Activated CD4-positive, alpha-beta T cell treated with anti-CD3 and anti-CD28 coated beads, Interleukin-2, amount 10 ng/mL, durations not matched to agents 7 days and 5 days (primary cell): ENCODE measurements at places on chromosomes 13 and 19.

DNA sequence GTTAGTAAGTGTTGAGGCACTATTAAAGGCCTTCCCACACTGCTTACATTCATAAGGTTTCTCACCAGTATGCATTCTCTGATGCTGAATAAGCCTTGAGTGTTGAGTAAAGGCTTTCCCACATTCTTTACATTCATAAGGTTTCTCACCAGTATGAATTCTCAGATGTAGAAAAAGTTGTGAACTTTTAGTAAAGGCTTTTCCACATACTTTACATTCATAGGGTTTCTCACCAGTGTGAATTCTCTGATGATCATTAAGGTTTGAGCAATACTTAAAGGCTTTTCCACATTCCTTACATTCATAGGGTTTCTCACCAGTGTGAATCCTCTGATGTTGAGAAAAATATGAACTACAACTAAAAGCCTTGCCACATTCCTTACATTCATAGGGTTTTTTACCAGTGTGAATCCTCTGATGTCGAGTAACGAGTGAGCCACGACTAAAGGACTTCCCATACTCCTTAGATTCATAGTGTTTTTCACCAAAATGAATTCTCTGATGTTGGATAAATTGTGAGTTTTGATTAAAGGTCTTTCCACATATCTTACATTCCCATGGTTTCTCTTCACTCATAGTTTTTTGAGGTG, 24.2 kb downstream of the ZNF829 start:
- no peak overlapping the region for H3K4me3 ChIP-seq
- no peak for DNase-seq
- H3K4me1 ChIP-seq, result no peaks in the 10 kb centered on the region
- no peaks in the 10 kb centered on the region for H3K27me3 ChIP-seq

- no peaks in the 10 kb centered on the region for H3K4me1 ChIP-seq
- no peak for DNase-seq
- H3K27ac ChIP-seq, result no peak overlapping the region
- no peaks in the 10 kb centered on the region for H3K36me3 ChIP-seq
- H3K4me3 ChIP-seq, result no peak overlapping the region
Measured at GRCh38 chr13:23637829-23638228, 67.6 kb downstream of the TNFRSF19 start.

DNA sequence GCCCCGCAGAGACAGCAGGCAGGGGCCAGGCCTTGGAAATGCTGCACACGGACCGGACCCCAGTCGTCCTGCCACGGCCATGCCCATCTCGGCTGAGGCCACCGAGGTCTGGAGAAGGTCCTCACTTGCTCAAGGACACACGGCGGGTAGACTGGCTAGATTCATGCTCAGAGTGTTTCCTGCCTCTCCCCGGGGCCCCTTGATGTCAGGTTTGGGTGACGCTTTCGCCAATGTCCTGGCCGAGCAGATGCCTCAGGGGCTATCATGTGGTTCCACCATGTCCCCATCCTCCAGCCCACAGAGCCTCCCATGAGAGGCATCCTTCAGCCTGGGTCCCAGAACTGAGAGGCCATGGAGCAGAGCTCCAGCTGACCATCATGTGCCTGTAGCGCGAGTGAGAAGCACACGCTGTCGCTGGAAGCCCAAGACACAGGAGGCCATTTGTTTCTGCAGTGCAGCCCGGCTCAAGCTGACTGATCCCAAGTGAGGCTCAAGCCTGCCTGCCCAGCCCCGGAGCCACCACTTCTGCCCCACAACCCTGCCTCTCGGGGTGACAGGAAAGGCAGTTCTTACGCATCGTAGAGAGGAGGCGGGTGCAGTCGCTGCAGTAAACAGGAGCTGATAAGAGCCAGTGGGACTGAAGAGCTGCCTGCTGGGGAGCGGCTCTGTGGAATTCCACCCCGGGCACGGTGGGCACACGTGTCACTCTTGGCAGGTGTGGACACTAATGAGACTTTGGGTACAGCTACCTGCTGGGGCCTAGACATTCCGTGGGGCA, 53.9 kb upstream of the GAS6 start:
- H3K27me3 ChIP-seq, result peaks cover 25% of the 10 kb centered on the region
- no peak overlapping the region for H3K4me3 ChIP-seq
- DNase-seq, result peak; percentile 4
- no peaks in the 10 kb centered on the region for H3K36me3 ChIP-seq

DNA sequence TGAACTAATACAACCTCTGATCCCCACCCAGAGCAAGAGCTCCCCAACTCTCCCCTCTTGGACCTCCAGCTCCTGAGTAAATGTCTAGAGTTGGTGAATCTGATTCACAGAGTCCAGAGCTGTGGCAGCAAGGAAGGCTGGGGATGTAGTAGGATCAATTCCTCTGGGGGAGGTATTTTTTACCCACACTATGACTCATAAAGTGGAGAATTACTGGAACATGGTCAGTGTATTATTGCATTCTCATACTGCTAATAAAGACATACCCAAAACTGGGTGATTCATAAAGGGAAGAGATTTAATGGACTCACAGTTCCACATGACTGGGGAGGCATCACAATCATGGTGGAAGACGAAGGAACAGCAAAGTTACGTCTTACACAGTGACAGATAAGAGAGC, 496.7 kb downstream of the EFNB2 start:
- no peaks in the 10 kb centered on the region for H3K4me1 ChIP-seq
- no peak for DNase-seq
- no peak overlapping the region for H3K4me3 ChIP-seq
- no peaks in the 10 kb centered on the region for H3K36me3 ChIP-seq

GRCh38 chr19:2455851-2456570, 748 bp downstream of the LMNB2 start:
- peak overlapping the region; percentile 82 for H3K4me3 ChIP-seq
- peak overlapping the region; percentile 92 for H3K27ac ChIP-seq
- peak; percentile 48 for DNase-seq
- peaks cover 18% of the 10 kb centered on the region for H3K36me3 ChIP-seq

GRCh38 chr19:328025-328505, 16.5 kb downstream of the MIER2 start:
- no peak overlapping the region for H3K27ac ChIP-seq
- H3K4me1 ChIP-seq, result no peaks in the 10 kb centered on the region
- H3K36me3 ChIP-seq, result peaks cover 55% of the 10 kb centered on the region
- H3K27me3 ChIP-seq, result no peaks in the 10 kb centered on the region
- no peak overlapping the region for H3K4me3 ChIP-seq
- DNase-seq, result no peak

- peaks cover 49% of the 10 kb centered on the region for H3K4me1 ChIP-seq
- DNase-seq, result peak; percentile 10
- H3K27me3 ChIP-seq, result no peaks in the 10 kb centered on the region
- H3K27ac ChIP-seq, result peak overlapping the region; percentile 95
Measured at GRCh38 chr13:99655351-99656091, 154.2 kb downstream of the TM9SF2 start.

DNA sequence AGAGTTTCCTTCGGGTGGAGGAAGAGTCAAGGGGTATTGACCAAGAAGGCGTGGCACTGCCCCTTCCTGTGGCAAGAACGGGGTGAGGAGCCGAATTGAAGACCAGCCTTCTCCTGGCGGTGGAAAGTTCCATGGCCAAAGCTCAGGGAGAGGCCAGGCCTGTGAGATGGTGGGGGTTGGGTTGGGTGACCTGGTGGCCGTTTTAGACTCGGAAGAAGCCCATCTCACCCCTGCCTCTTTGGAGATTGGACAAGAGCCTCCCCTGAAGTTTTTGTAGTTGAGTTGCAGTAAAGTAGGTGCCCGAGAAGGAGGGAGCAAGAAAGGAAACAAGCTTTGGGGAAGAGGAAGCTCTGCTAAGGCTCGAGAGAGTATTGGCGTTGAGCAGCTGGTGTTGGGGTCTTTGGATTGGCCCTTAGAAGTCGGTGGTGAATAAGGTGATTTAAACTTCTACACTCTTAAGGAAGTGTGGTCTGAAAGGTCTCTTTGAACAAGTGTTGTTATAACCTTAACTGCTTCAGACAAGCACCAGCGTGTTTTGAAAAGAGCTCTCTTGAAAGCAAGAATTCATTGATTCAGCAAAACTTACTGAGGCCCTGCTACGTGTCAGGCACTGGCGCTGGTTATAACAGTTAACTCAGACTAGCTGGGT, 964 bp downstream of the SPINT2 start:
- no peaks in the 10 kb centered on the region for H3K36me3 ChIP-seq
- peaks cover 1% of the 10 kb centered on the region for H3K27me3 ChIP-seq
- peak; percentile 13 for DNase-seq
- peak overlapping the region; percentile 66 for H3K27ac ChIP-seq

DNA sequence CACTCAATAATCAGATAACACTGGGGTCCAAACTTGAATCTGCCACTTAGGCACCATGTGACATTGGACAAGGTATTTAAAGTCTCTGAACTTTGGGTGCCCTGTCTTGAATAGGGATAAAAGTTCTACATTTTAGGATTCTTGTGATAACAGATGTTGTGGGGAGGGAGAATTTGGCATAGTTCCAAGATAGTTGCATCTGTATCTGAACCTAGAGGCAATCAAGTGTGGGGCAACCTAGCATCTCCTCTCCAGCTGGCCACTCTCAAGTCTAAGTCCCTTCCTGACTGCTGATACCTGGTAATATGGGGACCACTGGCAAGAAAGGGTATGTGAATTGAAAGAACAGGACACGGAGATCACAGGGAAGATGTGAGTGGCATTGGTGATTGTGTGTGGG, 256.1 kb downstream of the FOXO1 start:
- no peaks in the 10 kb centered on the region for H3K4me1 ChIP-seq
- no peak for DNase-seq
- H3K27me3 ChIP-seq, result no peaks in the 10 kb centered on the region
- H3K4me3 ChIP-seq, result no peak overlapping the region

DNA sequence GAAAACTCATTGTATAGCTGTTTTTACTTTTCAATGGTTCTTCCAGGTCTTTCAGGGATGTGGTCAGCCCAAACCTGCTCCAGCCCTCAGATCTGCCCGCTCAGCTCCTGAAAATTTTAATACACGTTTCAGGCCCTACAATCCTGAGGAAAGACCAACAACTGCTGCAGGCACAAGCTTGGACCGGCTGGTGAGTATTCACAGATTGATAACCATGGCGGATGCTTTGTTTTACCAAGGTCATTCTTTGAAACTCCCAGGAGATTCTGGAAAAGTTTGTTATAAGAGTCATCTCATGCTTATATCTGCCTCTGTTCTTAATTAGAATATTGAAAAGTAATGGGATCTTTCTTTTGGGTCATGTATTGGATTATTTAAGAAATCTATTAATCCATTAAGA, 173.5 kb downstream of the DCT start:
- no peak overlapping the region for H3K4me3 ChIP-seq
- no peak overlapping the region for H3K27ac ChIP-seq
- no peak for DNase-seq
- no peaks in the 10 kb centered on the region for H3K4me1 ChIP-seq

DNA sequence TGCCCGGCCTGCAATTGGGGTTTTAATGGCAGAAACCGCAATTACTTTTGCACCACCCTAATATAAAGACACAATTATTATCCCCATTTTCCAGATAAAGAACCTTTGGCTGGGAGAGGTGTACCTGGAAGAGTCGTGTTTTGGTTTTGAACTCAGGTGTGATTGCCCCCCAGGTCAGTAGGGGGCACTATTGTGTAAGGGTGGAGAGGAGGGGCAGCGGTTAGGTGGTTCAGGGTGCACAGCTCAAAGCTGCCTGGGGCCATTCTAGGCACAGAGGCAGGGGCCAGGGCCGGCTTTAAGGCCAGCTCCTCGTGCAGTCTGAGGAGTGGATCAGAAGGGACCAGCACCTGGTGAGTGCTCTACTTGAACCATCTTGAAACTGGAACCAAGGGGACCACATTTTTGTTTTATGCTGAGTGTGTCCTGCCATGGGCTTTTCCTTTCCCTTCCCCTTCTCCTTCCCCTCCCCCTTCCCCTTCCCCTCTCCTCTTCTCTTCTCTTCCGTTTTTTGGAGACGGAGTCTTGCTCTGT, 5.8 kb upstream of the FCGRT start:
- peak; percentile 86 for DNase-seq
- H3K4me3 ChIP-seq, result peak overlapping the region; percentile 41
- peaks cover 40% of the 10 kb centered on the region for H3K4me1 ChIP-seq
- H3K36me3 ChIP-seq, result no peaks in the 10 kb centered on the region
- no peak overlapping the region for H3K27ac ChIP-seq

- no peak for DNase-seq
- no peaks in the 10 kb centered on the region for H3K36me3 ChIP-seq
- H3K4me1 ChIP-seq, result peaks cover 3% of the 10 kb centered on the region
- no peak overlapping the region for H3K27ac ChIP-seq
Measured at GRCh38 chr19:51641648-51642047, 5.0 kb downstream of the SIGLEC14 start.

- H3K27me3 ChIP-seq, result no peaks in the 10 kb centered on the region
- no peak overlapping the region for H3K27ac ChIP-seq
- peaks cover 8% of the 10 kb centered on the region for H3K4me1 ChIP-seq
- DNase-seq, result no peak
- no peak overlapping the region for H3K4me3 ChIP-seq
Measured at GRCh38 chr19:48819366-48819816, 8.6 kb upstream of the BCAT2 start.

GRCh38 chr13:108964606-108965005, 335.2 kb downstream of the MYO16 start:
- H3K4me3 ChIP-seq, result no peak overlapping the region
- DNase-seq, result no peak
- H3K36me3 ChIP-seq, result no peaks in the 10 kb centered on the region

- H3K27me3 ChIP-seq, result no peaks in the 10 kb centered on the region
- no peak overlapping the region for H3K4me3 ChIP-seq
- peak overlapping the region; percentile 41 for H3K27ac ChIP-seq
- H3K4me1 ChIP-seq, result peaks cover 23% of the 10 kb centered on the region
Measured at GRCh38 chr19:49880162-49880869, 2.8 kb downstream of the TBC1D17 start.

GRCh38 chr19:29771708-29772414, 39.9 kb upstream of the CCNE1 start:
- no peaks in the 10 kb centered on the region for H3K27me3 ChIP-seq
- peak; percentile 32 for DNase-seq
- H3K27ac ChIP-seq, result peak overlapping the region; percentile 3
- H3K36me3 ChIP-seq, result no peaks in the 10 kb centered on the region
- peaks cover 19% of the 10 kb centered on the region for H3K4me1 ChIP-seq
- H3K4me3 ChIP-seq, result no peak overlapping the region

- peaks cover 2% of the 10 kb centered on the region for H3K27me3 ChIP-seq
- no peak for DNase-seq
- no peak overlapping the region for H3K4me3 ChIP-seq
- H3K4me1 ChIP-seq, result no peaks in the 10 kb centered on the region
- H3K27ac ChIP-seq, result no peak overlapping the region
Measured at GRCh38 chr13:46994492-46994891, 97.6 kb upstream of the HTR2A start.

DNA sequence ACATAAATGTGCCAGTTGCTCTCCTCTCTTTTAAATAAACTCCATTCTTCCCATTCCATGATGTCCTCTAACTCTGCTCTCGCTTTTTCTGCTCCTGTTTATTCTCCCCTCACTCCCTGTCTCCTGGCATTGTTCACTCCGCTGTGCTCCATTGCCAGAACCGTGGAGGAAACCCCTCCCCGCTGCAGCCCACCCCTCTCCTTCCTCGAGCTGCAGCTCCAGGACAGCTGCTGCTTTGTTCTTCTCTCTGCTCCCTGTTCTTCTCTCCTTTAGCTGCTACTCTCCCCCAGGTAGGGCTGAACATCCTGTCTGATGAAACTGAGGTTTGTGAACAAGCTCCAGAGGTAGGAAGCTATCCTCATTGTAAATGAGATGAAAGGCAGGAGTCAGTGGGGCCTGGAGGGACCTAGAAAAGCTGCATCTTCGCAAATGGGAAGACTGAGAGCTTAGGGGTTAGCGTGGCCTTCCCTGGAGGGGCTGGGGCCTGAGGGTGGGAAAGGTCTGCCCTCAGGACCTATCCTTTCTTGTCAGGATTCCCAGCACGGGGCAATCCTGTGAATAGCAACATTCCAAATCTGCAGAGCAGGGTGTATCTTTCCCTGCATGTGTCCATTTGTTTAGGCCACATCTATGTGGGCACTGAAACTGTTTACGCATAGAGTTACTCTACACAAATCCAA, 243.7 kb downstream of the DNAJC15 start:
- no peak overlapping the region for H3K27ac ChIP-seq
- no peak overlapping the region for H3K4me3 ChIP-seq
- no peaks in the 10 kb centered on the region for H3K36me3 ChIP-seq
